ENCODE measurements at places on chromosomes 1 and 21. TPM values are rescaled to one million over a fixed set of nuclear protein-coding genes. Genes with fewer than 3 reads are reported as not detected.

CYP4Z1 gene
- 0.04 TPM for polyA plus RNA-seq

CCDC181 gene
- 0.42 TPM for polyA plus RNA-seq

SLAMF1 gene
- polyA plus RNA-seq, result 0.21 TPM

CA6 gene
- polyA plus RNA-seq, result not detected

B3GALT5 gene
- polyA plus RNA-seq, result 0.01 TPM

All from heart left ventricle (tissue), 16 donors.